WTC11 (cell line): ENCODE measurements at places on chromosomes 6 and 20.
A peak's percentile ranks its signal among the peaks of the same experiment; 100 is the strongest.

DNA sequence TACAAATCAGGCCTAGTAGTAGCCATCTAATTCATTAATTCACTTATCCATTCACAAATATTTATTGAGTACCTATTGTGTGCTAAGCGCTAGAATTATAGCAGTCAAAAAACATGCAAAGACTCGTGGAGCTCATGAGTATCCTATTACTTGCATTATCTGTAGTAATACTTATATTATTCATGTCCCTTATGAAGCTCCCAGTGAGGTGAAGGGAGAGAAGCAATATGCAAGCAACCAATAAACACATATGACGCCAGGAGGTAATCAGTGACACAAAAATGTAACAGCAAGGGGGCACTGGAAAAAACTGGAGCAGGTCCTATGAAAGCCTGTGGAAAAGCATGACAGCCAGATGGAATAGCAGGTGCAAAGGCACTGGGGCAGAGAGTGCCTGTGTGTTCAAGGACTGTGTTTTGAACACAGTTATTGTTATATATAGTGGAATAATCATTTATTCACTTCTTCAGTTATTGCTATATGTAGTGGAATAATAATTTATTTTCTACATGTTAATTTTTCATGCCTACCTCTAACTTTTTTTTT is 109.5 kb downstream of the KIF13A start:
- no peak for DNase-seq

GRCh38 chr6:133183691-133184090 is 57.5 kb upstream of the EYA4 start:
- DNase-seq, result no peak

DNA sequence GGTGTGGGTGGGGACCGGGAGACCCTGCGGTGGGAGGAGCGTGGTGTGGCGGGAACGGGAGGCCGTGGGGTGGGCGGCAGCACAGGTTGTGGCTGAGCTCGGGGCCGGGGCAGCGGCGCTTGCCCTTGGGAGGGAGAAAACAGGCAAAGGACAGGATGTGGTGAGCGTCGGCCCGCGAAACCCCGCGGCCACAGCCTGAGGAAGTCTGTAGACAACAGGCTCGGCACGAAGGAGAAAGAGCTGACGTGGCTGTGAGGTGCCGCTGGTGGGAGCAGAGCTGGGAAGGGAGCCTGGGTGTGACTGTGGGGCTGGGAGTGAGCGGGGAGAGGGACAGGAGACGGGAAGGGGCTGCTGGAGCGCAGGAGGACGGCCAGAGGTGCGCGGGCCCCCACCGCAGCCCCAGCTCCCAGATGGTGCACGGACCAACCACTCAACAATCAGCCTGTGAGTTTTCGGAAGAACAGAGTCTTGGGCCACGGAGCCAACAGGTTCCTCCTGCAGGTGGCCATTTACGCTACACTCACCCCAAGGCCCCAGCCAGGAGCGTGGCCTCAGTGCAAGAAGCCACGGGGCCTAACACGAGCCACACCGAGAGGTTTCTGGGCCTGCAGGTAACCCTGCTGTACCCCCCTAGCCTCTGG is 202.8 kb downstream of the DLL1 start:
- DNase-seq, result peak; percentile 9

GRCh38 chr6:5582762-5583161 is 321.4 kb downstream of the FARS2 start:
- no peak for DNase-seq

GRCh38 chr6:12969966-12970365 is 253.4 kb downstream of the PHACTR1 start:
- DNase-seq, result no peak

DNA sequence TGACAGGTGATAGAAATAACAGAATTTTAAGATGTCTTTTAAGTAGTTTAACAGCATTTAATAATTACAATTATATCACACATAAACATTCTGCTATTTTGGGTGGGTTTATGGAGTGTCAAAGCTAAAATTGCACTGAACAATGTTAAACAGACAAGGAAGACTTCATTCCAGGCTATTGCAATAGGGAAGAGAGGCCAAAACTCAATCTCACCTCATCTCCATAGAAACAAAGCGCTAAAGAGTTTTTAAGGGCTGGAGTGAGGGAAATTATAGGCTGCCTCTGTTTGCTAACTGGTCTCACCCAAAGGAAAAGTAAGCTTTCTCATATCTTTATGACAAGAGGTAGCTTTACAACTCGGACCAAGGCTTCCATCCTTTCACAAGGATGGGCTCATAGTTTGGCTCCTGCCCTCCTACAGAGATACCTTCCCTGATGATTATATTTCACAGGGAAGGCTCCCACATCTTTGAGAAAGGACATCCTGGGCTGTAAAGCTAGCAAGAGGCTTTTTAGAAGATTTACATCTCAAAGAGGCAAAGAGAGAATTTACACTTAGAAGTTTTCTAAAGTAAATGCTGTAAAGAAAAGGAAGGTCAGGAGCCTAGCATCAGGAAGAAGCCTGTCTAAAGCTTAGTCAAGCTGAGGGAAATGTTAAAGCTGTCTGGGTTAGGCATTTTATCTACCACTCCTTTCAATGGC is 350.2 kb upstream of the IMPG1 start:
- no peak for DNase-seq

GRCh38 chr6:29547573-29547972 is 12.0 kb downstream of the UBD start:
- DNase-seq, result no peak

- no peak for DNase-seq
These were observed 28.8 kb upstream of the VEGFA start for GRCh38 chr6:43740961-43741764.

GRCh38 chr6:114140416-114140815 is 169.5 kb upstream of the HDAC2 start:
- DNase-seq, result no peak

GRCh38 chr20:30611239-30611984 is 646.1 kb upstream of the DEFB115 start:
- DNase-seq, result no peak

GRCh38 chr6:27002447-27002846 is 245.1 kb upstream of the PRSS16 start:
- DNase-seq, result no peak

DNA sequence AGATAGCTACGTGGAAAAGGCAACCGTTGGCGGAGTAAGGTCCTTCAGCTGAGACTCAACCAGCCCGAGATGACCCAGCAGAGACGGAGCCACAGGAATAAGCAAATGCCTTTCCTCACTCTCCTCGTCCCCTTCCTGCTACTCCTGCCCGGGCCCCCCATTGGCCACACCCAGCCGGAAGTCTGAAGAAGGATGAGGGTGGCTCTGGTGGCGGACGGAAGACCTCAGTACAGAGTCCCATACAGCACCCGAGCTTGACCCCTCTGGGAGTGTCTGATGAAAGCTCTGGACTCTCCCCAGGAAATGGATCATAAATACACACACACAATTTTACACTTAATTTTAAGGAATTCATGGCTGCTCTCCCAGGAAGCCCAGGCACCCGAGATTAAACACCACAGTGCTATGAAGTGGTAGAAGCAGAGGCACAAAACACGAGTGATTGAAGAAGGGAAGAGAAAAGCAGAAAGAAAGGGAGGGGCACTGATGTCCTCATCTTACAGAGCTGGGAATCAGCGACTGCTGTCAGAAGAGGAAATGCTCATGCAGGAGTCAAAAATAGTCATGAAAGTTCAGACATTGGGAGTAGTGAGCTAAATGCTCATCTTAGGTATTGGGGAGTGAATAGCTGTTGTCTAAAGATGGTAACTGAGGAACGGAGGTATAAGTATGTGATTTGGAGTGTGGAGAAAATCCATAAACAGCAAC is 125.6 kb downstream of the BANF2 start:
- DNase-seq, result no peak

DNA sequence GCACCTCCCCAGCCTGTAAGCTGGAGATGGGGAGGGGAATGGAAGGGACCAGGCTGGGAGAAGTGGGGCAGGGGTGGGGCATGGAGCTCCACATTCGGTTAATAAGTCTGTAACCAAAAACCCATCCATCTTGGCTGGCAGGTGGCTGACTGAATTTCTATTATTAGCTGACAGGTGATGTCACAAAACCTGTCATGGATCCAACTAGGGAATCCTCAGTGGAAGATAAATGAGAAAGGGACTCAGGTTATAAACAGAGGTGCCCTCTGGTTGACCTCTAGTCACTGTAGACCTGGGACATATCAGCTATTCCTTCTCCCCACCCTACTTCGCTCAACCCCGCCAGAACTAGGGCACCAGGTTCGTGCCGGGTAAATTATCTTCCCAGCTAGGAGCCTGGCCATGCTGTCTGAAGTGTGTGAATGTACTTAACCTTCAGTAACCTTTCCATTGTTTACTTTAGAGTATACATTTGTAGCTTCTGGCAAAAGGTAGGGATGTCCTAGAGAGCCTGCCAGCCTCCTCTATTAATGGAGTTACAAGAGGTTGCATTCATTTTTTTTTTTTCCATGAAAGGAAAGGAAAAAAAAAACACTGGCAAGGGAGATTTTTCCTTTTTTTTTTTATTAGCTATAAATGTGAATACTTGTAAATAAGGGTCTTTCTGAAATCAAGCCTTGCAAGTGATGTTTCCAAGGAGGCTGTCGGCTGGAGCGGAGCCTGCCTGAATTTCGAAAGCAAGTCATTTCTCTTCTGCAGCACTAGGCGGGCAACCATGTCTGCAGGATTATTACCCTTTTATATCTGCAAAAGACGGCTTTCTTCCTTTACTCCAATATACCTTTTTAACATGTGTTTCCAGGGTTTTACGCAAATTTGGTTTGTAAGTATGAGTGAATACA is 135.9 kb downstream of the TMEM242 start:
- no peak for DNase-seq

DNA sequence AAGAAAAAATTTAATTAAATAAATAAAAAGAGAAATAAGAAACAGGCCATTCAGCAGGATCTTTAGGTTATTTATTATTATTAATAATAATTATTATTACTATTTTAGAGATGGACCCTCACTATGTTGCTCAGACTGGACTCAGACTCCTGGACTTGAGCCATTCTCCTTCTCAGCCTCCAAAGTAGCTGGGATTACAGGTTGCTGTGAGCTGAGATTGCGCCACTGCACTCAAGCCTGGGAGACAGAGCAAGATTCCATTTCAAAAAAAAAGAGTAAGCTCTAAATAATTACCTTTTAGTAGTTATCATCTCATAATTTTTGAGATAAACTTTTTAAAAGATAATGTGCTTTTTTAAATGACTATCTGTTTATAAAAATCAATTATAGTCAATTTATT is 1102.8 kb upstream of the GJE1 start:
- no peak for DNase-seq

DNA sequence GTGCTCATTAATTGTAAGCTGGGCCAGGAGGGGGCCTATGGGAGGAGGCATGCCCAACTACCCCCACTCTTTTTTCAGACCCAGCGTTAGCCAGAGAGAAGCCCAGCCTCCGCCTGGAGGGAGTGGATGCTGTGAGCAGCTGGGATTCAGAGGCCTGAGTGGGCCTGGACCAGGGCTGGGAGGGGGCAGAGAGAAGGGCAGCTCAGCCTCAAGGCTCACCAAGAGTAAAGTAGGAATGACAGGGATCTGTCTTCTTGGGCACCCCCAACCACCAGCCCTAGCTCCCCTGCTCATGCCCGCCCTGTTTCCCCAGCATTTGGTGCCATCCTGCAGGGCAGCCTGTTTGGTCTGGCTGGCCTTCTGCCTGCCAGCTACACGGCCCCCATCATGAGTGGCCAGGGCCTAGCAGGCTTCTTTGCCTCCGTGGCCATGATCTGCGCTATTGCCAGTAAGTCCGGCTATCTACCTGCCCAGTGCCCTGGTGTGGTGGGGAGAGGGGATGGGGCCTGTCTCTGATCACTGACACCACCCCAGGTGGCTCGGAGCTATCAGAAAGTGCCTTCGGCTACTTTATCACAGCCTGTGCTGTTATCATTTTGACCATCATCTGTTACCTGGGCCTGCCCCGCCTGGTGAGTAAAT is 6.8 kb downstream of the SLC29A1 start:
- no peak for DNase-seq

GRCh38 chr20:15905661-15906060 is 667.6 kb downstream of the KIF16B start:
- no peak for DNase-seq

- no peak for DNase-seq
These were observed 10.5 kb downstream of the DDRGK1 start for GRCh38 chr20:3193806-3194616.

DNA sequence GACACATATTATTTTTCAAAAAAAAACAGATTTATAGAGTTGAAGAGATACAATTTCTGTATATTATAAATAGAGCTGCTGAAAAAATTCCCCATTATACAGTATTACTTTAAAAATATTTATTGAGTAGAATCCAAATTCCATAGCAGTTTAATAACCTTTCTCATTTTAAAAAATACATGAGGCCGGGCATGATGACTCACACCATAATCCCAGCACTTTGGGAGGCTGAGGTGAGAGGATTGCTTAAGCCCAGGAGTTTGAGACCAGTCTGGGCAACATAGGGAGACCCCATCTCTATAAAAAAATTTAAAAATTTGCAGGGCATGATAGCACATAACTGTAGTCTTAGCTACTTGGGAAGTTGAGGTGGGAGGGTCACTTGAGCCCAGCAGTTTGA is 13.0 kb downstream of the ATRN start:
- DNase-seq, result no peak

DNA sequence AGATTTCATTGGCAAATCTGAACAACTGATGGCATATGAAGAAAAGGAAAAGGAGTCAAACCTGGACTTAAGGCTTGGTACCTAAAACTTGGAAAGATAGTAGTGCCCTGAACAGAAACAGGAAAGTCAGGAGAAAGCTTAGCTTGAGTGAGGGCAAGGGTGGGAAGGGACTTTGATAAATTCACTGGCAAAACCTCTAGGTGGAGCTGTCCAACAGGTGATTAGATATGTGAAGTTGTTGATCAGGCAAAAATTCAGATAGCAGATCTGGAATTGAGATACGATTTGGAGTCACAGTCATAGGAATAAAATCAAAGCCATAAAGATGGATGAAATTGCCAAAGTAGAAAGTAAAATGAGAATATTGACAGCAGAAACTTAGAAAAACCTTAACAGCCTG is 16.1 kb upstream of the ZNF292 start:
- DNase-seq, result no peak
